ENCODE measurements at places on chromosomes 2 and 18.

GRCh38 chr18:48521723-48522122, 17.1 kb upstream of the CTIF start:
- DNase-seq = no peak

DNA sequence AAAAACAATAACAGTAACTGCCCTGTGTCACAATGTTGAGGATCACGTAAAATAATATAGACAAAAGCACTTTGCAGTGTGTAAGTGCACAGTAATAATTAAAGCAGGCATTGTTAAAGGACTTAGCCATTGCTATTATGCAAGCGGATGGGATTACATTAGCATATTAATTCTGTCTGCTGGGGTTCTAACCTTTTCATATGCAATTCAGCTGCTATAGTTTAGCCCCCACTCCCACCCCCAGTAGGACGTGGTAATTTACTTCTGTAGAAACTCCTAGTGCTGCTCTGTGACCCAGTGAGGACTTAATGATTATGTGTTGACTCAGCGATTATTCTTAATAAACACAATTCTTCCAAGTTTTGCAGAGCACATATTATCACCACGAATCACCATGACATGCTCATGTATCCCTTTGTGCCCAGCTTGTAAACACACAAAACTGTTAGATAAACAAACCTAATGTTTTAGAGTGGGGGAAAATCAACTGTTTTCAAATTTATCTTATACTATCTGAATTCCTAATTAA, 5.1 kb upstream of the ADAM23 start:
- DNase-seq = no peak

- no peak for DNase-seq
These were observed 398.2 kb upstream of the TRIB2 start for GRCh38 chr2:12318427-12319057.

DNA sequence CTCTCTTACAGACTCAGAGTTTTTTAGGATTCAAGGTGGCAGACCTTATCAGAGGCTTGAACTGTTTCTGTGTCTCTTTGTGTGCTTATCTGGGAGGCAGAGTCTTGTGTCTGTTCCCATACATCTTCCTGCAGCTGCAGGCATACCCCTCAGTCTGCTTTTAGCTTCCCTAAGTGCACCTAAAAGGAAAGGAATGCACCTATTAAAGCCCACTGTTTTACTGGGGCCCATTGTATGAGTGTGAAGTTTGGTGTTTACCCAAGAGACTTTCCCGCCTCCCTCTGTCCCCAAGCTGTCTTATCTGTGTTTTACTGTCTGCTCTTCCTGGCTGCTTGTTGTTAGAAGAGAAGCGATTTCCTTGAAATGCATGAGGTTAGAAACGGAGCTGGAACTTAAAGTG, 1757.3 kb upstream of the PIK3C3 start:
- no peak for DNase-seq
